ENCODE measurements at places on chromosomes 6 and 20.

DNA sequence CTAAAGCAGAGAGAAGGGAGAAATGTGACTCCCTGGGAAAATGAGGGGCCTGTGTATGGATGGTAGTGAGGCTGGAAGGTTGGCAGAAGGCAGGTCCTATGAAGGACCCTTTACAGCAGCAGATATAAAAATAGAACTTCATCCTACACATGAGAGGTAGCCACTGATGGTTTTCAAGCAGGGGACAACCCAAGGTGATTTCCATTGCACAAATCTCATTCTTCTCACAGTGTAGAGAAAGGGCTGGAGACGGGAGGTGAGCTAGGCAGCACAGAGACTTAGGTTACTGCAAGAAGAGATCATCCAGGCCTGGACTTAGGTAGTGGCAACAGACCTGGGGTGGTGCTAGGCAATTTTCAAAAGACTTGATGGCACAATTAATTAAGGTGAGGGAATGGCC is 30.7 kb downstream of the TRAM2 start:
- no peak for DNase-seq

GRCh38 chr6:39029156-39030011 is 19.2 kb upstream of the GLP1R start:
- DNase-seq, result no peak

DNA sequence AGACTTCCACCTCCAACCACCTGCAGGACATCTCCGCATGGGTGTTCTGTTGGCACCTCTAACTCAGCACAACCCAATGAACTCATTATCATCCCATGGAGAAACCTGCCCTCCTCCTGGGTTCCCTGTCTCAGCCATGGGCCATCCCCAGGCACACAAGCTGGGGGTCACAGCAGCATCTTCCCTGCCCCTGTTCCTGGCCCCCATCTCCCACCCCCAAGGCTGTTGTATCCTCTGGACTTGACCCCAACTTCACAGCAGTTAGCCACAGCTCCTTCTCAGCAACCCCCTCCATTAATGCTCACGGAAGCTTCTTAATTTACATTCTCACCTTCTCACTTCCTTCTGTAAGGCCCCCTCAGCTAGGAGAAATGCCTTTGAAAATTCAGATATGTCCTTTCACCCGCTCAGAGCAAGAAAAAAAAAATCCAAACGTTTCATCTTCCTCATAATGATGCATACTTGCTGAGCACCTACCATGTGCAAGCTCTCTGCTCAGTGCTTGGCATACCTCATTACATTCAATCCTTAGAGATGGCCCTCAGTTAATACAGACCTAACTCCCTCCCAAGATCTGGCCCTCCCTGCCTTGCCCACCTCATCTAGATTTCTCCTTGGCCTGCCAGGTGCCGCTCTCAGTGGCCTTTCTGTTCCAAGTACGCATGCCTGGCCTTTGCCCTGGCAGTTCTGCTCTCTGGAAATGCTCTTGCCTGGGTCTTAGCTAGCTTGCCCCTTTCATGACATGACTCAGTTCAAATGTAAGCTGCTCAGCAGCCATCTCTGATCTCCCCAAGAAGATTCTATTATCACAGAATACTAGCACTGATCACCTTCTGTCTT is 2.5 kb upstream of the NELFCD start:
- DNase-seq, result no peak

GRCh38 chr6:72376736-72377135 is 245.1 kb upstream of the KCNQ5 start:
- DNase-seq, result no peak

- peak; percentile 87 for DNase-seq
Measured at GRCh38 chr6:149028767-149029405, 282.1 kb downstream of the UST start.

GRCh38 chr6:21219856-21220255 is 373.7 kb upstream of the SOX4 start:
- DNase-seq, result no peak

DNA sequence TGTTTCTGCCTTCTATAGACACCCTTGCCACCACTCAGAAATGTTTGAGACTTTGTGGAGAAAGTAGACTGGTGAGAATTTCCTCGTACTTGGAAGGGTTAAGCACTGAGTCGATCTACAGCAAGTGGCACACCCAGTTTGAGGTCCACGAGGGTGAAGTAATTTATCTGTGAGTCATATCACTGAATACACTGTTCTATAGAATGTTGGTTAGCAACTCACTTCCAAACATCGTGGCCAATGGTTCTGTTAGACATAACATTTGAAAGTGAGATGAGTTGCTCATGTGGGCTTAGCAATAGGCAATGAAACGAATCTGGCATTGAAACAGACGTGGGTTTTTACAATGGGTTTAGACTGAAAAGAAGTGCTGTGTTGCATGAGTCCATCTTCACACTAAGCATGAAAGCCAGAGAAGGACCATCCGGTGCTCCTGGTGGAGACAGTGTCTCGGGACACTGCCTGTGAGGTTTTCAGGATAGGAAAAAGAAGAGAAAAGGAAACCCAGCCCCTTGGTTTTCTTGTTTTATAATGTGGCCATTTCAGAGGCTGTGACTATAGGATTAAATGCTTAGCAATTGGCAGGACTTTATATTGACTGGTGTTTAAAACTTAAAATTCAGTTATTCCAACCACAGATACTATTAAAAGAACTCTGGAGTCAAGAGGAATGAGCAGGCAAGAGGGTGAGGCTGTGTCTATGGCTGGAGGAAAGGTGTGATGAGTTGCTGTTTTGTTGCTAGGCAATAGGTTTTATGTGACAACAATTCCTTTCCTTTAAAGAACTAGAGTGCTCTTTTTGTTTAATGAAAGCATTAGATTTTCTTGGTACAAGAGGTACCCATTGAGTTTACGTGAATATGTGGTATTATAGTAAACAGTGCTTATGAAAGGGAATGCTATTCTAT is 31.0 kb upstream of the EZR start:
- peak; percentile 96 for DNase-seq

GRCh38 chr20:13877793-13878192 is 93.0 kb downstream of the NDUFAF5 start:
- no peak for DNase-seq

GRCh38 chr20:3727401-3728021 is 5.0 kb upstream of the HSPA12B start:
- peak; percentile 56 for DNase-seq

DNA sequence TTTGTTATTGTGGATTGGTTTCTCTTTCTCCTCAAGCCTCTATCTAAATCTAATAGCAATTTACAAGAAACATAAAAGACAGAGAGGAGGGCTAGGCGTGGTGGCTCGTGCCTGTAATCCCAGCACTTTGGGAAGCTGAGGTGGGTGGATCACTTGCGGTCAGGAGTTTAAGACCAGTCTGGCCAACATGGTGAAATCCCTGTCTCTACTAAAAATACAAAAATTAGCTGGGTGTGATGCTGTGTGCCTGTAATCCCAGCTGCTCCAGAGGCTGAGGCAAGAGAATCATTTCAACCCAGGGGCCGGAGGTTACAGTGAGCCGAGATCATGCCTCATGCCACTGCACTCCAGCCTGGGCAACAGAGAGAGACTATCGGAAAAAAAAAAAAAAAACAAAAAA is 46.6 kb downstream of the SLC2A12 start:
- DNase-seq, result no peak

GRCh38 chr20:22374678-22375590 is 209.4 kb downstream of the FOXA2 start:
- DNase-seq, result peak; percentile 55

DNA sequence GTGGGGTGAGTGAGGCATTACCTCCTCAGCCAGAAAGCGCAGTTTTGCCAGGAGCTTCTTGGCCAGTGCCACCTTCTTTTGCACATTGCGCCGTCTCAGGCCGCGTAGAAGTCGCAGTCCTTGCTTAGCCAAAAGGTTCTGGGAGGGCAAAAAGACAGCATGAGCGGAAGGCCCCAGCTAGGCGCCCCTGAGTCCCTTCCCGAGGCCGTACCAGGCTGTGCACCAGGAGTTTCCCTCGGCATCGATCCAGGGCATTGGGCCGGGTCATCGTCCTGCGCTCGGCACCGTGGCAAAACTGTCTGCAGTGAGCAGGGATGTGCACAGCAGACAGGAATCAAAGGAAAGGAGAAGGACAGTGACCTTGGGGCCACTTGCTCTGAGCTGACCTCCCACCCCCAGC is 20.2 kb upstream of the SPAG4 start:
- no peak for DNase-seq

DNA sequence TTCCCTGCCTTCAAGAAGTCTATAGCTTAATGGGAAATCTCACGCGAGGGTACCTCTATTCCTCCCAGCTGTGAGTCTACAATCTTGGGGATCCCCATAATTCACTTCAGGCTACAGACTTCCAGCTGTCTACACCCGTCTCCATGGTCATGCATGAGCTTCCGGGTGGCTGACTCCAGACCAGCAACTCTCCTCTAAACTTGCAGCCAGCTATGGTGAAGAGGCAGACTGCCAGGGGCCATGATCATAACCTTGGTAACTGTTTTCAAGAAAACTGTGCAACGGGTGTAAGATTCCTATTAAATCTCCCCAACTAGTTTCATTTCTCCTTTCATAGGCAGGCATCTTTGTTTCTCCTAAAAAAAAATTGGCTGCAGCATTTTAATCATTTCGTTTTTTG is 534.4 kb upstream of the CHD6 start:
- no peak for DNase-seq

- DNase-seq, result peak; percentile 45
Measured at GRCh38 chr6:16438718-16439591, 200.6 kb downstream of the GMPR start.

DNA sequence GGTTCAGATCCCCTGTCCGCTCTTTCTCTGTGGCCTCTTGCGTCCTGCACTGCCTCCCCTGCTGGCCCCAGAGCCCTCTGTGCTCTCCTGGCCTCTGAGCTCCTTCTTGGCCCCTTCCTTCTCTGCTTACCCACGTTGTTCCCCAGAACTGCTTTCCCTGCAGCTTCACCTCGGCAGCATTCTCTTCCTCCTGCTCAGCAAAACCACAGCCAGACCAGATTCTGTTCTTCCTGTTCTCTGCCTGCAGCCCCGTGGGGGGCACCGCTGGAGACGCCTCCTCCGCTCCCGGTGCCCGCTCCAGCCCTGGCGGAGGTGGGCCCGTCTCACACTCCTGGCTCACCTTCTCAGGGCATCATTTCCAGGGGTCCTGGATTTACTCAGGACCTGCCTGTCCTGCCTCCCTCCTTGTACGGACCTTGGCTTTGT is 59.7 kb downstream of the TCP11 start:
- no peak for DNase-seq

- DNase-seq, result no peak
Measured at GRCh38 chr6:24140591-24140990, 14.6 kb downstream of the NRSN1 start.
